ENCODE measurements at places on chromosomes 16 and 17.

GRCh38 chr17:39171933-39172332 is 6.0 kb upstream of the ARL5C start:
- no peak for DNase-seq

DNA sequence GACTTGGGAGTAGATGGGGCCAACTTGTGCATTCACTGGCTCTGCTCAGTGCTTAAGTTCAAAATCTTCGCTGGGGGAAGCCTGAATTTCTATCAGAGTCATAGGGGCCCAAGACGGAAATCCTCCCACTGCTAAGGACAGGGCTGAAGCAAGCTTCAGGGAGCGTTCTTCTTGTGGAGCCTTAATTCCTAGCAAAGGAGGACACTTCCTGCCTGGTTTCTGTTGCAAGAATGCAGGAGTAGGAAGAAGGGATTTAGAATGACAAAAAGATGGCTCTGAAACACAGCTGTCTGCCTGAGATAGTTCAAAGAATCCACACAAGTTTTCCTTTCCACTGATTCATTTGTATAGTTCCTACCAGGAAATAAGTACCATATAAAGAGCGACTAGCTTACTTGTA is 26.4 kb downstream of the PSME3IP1 start:
- no peak for DNase-seq

- no peak for DNase-seq
Measured at GRCh38 chr17:50259477-50260324, 14.6 kb upstream of the TMEM92 start.

- DNase-seq, result no peak
Measured at GRCh38 chr16:20611975-20612481, 35.9 kb upstream of the ACSM2B start.

GRCh38 chr17:54096216-54096615 is 273.5 kb downstream of the KIF2B start:
- DNase-seq, result no peak

- DNase-seq, result no peak
Measured at GRCh38 chr17:7204336-7204735, 15.3 kb downstream of the DLG4 start.

DNA sequence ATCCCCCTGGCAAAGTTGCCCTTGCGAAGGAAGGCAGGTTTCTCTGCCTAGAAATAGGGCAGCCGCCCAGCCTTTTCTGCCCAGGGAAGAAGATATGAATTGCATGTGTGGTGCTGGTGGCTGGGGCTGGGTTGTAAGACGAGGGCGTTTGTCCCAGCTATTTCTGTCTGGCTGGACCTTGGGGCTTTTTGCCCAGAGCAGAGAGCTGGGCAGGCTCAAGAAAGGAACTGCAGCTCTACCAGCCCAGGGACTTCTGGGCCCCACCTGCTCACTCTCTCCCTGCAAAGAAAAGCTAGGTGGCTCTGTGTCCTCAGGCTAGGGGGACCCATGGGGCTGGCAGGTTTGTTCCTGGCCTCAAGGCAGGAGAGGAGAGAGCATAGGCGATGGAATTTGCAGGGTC is 586 bp downstream of the CACNG1 start:
- no peak for DNase-seq

DNA sequence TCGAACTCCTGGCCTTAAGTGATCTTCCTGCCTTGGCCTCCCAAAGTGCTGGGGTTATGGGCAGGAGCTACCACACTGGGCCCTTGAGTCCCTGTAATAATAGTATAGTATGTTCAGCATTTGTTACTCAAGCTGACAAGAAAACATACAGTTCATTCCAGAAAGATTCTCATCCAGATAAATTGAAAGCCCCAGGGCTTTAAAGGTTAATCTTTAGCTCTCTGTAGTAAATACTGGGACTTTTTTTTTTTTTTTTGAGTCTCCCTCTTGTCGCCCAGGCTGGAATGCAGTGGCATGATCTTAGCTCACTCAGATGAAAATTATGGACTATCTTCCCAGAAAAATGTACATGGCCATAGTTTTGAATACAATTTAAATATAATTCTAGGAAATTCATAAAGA is 11.0 kb downstream of the BRCA1 start:
- DNase-seq, result no peak

DNA sequence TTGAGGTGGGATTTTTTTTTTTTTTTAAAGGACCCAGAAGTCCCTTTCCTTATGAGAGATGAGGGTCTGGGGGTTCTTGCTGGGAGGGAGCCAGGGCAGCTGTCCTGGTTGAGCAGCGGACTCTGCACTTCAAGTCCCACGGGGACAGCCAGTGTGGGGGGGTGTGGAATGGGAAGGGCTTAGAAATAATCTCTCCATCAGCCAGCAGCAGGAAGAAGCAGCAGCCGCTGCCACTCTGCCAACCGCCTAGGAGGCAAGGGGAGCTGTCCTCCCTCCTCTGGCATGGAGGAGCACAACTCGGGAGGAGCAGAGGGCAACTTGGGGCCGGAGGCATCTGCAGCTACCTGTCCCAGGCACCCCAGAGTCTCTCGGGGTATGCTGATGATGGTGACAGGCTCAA is at the start of gene KCNG4:
TSS of gene KCNG4 (minus strand) at position 104 of the 400 bp plus-strand sequence. CDS start 2,527 bp downstream, outside the sequence.
- DNase-seq, result no peak

- no peak for DNase-seq
Measured at GRCh38 chr17:80931421-80932265, 60.0 kb upstream of the CHMP6 start.

DNA sequence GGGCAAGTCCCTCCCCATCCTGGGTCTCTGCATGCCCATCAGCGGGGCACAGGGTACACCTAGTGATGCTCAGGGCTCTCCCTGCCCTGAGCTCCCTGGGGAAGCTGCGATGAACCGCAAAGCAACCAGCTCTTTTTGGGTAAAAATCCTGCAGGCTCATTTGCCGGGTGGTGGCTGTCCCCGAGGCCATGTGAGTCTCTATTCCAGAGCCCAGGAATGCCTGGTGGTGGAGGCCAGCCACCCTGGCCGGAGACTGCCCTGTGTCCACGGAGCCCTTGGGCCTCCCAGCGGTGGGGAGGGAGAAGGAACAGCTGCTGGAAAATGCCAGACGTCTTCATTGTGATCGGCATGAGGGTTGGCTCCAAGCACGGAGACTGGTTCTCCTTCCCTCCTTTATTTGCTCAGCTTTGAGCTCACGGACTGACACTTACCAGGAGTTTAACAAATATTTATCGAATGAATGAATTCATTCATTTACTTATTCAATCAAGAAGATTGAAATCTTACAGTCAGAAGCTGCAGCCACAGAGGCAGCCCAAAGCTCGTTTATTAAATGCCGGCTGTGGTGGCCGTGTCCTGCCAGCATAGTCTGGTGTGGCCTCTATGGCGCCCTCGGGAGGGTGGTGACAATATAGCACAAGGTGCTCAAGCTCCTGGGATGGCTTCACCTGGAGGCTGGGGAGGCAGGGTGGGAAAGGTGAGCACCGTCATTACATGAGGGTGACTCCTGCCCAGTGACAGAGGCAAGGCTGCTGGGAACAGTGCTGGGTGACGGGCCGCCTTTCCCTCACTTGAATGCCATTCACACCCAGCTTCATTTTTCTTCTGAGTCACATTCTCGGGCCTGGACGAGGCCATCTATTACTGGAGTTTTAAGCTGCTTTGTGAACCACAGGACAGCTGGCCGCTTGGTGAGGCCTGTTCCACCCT is 31.1 kb upstream of the JPH3 start:
- DNase-seq, result peak; percentile 51

- DNase-seq, result no peak
Measured at GRCh38 chr17:36691606-36692005, 90.2 kb downstream of the MRM1 start.

- DNase-seq, result no peak
Measured at GRCh38 chr17:43770957-43771356, 7.8 kb downstream of the DUSP3 start.

DNA sequence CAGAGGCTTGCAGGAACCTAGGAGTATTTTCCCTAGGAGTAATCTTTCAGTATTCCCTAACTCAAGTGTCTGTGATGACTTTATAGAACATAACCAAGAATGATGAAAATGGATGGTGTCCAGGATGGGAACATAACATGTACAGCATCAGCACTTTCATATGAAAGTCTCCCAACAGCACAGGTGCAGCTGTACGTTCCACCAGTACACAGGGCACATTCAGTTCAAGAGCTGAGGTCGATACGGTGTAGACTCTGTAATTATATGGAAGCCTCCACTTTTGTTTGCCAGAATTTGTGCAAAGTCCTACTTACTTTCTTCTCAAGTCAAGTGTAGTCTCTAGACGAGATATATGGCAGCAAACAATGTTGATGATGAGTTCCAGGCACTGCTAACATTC is 46.2 kb upstream of the CRYM start:
- no peak for DNase-seq

DNA sequence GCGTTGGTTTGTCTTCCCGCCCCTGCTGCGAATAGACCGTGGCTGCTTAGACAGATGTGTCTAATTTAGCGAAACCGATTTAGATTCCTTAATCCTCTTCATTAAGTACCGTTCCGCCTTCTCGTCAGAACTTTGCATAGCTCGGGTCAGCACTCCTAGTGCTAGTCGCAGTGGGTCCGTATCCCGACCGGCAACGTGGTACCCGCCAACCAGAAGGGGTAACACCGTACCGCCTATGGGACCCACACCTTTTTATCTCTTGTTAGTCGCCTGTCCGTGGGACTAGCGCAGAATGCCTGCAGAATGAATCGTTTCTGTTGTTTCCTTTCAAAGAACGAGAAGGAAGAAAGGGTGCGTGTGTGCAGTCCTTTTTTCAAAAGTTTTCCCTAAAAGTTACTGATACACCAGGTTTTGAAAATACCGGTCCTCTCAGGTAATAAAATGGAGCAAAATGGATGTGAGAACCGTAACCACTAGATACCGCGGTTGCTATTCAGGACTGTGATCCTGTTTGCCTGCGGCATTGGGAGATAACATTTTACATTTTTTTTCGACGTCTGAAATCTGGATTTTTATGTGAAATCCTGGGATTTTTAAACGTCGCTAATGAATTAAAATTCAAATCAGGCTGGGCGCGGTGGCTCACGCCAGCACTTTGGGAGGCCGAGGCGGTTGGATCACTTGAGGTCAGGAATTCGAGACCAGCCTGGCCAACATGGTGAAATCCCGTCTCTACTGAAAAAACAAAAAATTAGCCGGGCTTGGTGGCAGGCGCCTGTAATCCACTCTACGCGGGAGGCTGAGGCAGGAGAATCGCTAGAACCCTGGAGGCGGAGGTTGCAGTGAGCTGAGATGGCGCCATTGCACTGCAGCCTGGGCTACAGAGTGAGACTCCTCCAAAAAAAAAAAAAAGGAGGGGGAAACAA is 998 bp upstream of the SRSF1 start:
- peak; percentile 26 for DNase-seq

- no peak for DNase-seq
Measured at GRCh38 chr16:85945424-85945751, 46.4 kb downstream of the IRF8 start.

GRCh38 chr17:55426851-55427586 is 5.4 kb upstream of the MMD start:
- DNase-seq, result no peak

DNA sequence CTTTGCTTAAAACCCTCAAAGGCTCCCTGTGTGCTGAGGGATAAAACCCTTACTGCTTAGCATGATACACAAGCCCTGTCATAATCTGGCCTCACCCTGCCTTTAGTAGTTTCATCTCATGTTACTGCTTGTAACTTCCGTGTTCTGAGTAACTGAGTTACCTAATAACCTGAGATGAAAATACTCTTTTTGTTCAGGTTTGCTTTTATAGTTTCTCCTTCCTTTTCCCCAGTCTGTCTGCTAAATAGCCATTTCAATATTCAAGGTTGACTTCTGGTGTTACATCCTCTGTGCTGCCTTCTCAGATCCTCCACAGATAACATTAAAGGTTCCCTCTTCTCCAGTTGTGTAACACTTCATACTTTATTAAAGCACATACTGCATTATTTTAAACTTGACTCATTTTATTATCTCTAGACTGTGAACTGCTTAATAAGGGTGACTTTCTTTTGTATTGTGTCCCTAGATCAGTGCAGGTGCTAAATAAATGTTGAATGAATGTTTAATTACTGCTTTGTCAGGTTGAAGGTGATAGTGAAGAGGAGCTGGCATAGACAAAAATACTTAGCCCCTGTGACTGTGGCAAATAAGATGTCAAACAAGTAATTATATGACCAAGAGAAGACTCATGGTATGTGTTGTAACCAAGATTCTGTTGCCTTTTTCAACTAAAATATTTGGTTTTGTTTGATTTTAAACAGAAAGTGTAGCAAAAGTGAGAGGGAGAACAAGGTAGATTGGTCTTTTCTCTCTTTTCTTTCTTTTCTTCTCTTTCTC is 47.8 kb downstream of the NFAT5 start:
- no peak for DNase-seq

DNA sequence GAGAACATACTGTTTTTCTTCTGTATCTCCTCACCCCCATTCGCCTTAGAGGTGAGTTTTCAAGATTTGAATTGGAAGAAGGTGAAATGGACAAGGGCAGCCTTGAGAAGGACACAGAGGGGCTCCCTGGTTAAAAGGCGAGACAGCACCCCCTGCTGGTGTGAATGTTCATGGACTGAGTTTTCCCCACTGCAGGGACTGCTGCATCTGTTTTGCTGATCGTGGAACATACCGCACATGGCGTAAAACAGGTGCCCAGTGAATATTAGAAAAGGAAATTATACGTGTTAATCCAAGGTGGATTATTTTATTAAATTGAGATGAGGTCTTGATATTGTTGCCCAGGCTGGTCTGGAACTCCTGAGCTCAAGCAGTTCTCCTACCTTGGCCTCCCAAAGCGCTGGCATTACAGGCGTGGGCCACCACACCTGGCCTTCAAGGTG is 54.5 kb downstream of the NDE1 start:
- peak; percentile 84 for DNase-seq

GRCh38 chr16:53100131-53100748 is 45.4 kb downstream of the CHD9 start:
- no peak for DNase-seq

DNA sequence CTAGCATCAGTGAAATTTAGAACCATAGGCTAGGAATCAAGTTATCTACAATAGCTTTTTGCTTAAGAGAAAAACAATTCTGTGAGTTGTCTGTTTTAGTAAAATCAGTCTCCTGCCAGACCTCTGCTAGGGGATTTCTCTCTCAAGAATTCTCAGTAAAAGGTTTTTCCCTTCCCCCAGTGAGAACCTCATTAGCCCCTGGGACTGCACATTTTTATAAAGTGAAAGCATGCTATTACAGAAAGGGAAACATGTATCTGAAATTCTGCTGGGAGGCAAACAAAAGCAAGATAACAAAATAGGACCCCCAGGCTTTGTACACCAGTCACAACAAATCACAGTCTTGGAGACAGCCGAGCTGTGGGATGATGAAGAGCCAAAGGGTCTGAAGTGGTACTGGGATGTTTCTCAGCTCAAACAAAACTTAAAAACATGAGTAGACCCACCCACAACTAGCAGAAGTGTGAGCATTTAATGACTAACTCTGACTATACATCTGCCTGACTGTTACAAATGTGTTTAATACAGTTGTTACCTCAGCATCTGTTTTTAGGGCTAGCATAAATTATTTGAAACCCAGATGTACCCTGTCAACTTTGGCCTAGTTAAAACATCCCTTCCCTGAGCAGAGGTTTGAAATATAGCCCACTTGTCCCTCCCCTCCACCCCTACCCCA is 20.0 kb upstream of the GLG1 start:
- no peak for DNase-seq

- no peak for DNase-seq
Measured at GRCh38 chr16:16019488-16019887, 70.1 kb downstream of the ABCC1 start.

GRCh38 chr17:60947100-60947499 is 269.4 kb downstream of the BCAS3 start:
- DNase-seq, result no peak
